OCI-LY7 (cell line): ENCODE measurements at places on chromosomes 5 and 9.

GRCh38 chr5:132665574-132666080 lies 7.7 kb downstream of the IL13 start:
- DNase-seq, result no peak

DNA sequence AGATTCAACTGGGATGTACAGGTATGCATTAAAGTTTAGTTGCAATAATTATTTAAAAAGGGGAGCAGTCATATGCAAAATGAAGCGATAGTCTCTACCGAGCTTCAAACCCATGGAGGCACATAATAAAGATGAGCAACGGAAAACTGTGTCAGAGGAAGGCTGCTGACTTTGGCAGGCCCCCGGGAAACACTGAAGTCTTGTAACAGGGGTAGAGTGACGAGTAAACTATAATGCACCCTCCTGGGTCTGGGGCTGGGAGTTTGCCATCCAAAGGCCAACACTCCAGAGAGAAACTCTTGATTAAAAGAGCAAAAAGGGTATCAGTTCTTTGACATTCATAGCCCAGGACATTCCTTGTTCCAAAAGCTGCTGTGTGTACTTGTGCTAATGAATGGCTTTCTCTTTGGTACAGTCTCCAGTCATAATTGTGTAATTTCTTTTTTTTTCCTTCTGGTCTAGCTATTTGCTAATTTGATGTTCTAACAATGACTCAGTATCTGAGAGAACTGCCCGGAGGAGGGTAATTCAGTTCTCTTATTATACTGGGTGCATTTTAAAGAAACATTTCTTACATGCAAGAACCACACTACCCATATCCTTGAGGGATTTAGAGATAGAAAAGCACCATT lies 59.2 kb downstream of the TNC start:
- DNase-seq, result no peak

- no peak for DNase-seq
Observed at GRCh38 chr5:167950126-167950721, 341.2 kb upstream of the WWC1 start.

DNA sequence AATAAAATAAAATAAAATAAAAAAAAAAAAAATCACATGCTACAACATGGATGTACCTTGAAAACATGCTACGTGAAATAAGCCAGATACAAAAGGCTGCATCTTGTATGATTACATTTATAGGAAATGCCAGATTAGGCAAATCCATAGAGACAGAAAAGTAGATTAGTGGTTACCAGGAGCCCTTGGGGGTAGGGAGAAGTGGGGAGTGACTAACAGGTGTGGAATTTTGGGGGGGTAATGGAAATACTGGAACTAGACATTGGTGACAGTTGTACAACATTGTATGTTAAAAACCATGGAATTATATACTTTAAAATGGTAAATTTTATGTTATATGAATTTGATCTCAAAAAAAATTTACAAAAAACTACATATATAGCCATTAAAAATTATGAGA lies 47.3 kb downstream of the SLC1A1 start:
- no peak for DNase-seq

DNA sequence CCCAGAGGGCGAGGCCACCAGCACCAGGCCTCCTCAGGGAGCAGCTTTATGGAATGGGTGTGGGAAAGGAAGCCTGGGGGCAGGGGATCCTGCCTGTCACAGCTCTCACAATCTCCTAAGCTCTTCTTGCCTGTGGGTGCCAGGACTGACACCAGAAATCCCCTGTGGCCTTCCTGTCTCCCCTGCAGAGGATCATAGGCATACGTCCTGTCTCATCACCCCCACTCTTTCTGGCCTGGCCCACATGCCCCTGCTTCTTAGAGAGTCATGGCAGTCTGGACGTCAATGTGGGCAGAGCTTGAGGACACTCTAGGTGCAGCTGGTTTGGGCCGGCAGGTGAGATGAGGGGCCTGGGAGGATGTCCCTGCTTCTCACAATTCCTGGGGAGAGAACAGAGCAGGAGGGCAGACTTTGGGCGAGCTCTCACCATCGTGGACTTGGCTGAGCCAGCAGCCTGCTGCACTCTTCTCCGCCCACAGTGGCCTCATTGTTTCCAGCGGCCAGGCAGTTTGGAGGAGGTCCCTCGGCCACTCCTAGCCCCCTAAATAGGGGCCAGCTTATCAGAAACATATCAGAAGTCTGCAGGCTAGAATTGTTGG lies 67.3 kb upstream of the ZFR start:
- DNase-seq, result peak; percentile 69

- DNase-seq, result no peak
Observed at GRCh38 chr9:121768416-121769015, 117.1 kb downstream of the DAB2IP start.

DNA sequence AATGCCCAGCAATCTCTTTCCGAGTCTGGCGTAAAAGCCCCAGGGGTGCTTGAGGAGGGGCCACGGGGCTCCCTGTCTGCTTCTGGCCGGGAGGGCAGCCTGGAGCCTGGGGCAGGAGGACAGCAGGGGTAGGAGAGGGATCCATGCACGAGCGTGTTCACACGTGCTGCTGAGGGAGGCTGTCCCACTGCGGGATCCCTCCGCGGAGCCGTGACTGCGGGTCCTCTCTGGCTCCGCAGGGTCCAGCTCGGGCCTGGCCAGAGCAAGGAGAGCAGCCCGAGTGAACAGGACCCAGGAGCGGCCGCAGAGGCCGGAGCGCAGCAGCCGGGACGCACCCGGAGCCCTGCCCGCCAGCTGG lies 78.4 kb downstream of the ZNF354C start:
- DNase-seq, result no peak

DNA sequence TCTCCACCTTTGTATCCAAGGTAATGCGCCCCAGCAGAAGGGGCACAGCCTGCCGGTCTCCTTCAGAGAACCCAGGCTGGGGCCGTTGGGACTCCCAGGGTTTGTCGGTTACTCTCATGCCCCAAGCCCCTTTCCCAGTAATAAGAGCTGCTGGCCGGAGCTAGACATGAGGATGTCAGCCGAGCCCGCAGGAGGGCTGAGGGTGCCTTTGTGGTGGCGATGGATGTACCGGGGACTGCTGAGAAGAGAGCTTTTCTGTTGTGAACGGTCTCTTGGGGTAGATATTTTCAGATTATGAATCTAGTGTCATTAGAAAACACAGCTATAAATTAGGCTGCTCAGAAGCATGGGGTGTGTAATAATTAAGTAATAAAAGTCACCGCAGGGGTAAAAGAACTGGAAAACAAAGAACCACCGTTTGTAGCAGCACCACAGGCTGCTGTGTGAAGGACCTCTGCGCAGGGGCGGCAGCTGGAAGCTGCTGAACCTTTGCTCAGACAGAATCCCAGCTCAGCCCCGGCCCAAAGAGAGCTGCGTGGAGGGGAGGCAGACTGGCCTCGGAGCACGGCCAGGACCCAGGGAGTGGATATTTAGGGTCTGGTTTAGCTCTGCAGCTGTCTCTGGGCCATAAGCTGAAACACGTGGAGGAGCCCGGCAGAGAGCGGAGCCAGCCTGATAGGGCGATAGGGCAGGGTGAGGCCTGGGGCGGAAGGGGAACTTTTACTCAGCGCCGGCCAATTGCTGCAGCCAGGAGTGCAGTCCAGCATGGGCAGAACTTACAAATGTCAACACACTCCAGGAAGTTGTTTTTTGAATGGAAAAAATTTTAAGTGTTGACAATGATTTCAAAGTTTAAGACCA lies 50.5 kb upstream of the BARHL1 start:
- DNase-seq, result no peak

GRCh38 chr5:158200619-158201018 lies 341.7 kb upstream of the CLINT1 start:
- DNase-seq, result no peak

DNA sequence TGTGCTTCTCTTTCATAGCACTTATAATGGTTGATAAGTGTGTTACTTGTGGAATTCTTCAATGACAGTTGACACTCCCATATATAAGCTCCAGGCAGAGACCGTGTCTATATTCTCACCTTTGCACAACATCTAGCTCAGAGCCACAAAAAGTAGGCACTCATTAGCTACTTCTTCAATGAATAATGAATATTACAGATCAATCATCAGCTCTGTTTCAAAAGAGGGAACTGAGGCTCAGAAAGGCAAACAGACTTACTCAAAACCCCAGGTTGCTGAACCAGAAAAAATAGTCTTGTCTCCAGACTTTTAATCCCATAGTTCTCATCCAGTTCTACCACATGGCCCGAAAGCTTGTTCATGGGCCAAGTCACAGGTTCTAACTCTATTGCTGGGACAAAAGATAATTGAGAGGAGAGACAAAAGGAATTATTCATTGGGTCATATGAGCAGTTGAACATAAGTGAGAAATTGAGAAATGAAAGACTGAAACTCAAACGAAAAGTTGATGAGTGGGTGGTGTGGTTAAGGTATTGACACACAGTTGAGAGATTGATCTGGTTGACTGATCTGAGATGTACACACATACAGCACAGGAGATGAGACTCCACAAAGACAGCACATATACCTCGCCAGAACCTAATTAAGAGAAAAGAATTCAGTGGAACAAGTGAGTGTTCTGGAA lies 381.6 kb downstream of the EFNA5 start:
- DNase-seq, result no peak

GRCh38 chr5:83925955-83926337 lies 205.3 kb upstream of the HAPLN1 start:
- DNase-seq, result no peak

DNA sequence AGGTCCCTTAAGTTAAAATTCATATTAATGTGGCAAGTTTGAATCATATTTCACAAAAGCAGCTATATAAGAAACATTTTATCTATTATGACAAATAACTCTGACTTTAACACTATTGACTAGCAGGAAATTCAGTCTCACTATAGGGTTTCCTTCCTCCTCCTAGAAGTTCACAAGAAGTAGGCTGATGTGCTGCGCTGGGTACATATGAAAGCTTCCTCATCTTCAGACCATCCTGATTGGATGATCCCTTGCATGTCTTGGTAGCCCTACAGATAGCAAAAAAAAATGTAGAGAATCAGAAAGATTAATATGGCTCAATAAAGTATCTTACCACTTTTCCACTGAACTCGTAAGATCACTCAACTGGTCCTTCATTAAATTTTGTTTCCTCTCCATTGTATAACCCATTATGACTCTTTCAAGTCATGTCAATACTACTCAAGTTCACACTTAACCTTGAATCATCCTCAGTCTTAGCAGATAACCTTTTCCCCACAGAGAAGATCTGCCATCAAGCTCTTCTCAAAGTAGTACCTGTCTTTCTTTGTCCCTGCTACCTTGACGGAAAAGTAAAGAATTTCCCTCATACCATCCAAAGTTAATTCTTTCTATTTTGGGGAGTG lies 11.5 kb upstream of the PSIP1 start:
- no peak for DNase-seq

GRCh38 chr9:135516132-135516860 lies 4.9 kb upstream of the LCN1 start:
- no peak for DNase-seq

DNA sequence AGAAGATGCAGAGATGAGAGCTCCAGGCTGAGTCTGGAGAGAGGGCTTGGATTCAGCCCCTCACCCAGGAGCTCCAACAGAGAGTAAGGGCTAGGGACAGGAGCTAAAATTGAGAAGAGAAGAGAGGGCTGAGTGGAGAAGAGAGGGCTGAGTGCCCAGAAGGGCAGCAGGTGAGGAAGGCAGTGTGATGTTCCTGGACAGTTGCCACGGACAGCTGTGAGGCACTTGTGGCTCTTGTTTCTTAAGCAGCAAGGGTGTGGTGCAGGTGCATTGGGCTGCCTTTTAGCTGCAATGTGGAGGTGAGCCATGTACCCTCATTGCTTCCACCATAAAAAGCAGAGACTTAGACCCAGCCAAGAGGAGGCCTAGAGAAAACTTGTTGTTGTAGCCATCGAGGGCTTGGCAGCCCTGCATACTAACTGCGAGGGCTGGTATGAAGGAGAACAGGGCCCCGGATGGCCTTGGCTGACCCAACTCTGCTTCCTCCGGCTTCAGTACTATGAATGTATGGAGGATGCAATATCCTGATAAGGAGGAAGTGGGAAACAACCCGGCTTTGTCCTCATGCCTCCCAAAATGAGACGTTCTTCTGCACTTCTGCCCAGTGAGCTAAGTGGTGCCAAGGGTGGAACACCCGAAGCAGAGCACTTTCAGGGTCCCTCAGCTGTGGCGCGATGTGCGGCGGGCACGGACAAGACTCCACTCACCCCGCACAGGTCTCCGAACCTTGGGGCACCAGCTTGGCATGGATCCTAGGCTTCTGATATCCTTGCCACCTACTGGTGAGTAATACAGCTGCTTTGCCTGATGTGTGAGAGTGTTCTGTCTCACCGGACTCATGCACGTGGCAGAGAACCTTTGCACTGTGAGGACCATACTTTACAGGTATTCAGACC lies 65.2 kb downstream of the LRRC70 start:
- DNase-seq, result no peak

GRCh38 chr9:104675611-104676010 lies 18.7 kb upstream of the OR13D1 start:
- DNase-seq, result no peak
